ENCODE measurements at places on chromosomes 4 and X.

DNA sequence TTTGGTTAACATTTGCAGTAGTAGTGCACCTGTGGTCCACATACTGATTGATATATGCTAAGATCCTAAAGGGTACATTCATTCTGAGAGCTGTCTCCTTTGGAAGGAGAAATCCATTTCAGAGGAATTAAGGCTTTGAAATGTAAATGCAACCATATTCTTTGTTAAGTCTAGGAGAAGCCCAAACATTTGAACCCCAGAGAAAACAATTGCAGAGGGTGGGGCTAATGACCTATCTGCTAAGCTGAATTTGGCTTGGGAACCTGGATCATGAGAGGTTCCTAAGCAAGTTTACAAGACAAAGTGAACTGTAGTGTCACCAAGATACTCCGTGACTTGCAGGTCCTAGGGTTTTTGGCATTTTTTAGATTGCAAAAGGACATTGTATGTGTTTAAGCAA, 41.2 kb downstream of the LAS1L start:
- no peak for DNase-seq

DNA sequence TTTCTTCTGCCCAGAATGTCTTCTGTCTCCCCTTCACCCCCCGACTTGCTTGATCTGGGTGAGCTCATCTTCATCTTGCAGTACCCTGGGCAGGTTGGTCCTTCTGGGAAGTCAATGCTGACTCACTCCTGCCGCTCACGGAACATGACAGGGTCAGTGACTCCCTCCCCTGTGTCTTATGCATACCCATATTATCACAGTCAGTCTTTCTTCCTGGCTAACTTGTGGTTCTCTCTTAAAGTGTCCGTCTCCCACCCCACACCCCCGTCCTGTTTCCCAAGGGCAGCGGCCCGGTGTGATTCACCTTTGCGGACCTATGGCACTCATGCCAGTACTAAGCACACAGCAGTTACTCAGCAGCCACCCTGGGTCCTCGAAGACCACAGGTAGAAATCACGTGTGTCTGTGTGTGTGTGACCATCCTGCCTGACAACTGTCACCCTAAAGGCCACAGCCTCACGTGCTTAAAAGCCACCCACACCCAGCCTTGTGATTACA, 17.7 kb downstream of the IQSEC2 start:
- DNase-seq = peak; percentile 66

GRCh38 chr4:139715746-139716391, 50.2 kb downstream of the MGST2 start:
- DNase-seq = no peak

- DNase-seq = no peak
Observed at GRCh38 chrX:109839694-109840567, 106.9 kb upstream of the ACSL4 start.

GRCh38 chrX:21837056-21837455, 2.4 kb upstream of the MBTPS2 start:
- no peak for DNase-seq

DNA sequence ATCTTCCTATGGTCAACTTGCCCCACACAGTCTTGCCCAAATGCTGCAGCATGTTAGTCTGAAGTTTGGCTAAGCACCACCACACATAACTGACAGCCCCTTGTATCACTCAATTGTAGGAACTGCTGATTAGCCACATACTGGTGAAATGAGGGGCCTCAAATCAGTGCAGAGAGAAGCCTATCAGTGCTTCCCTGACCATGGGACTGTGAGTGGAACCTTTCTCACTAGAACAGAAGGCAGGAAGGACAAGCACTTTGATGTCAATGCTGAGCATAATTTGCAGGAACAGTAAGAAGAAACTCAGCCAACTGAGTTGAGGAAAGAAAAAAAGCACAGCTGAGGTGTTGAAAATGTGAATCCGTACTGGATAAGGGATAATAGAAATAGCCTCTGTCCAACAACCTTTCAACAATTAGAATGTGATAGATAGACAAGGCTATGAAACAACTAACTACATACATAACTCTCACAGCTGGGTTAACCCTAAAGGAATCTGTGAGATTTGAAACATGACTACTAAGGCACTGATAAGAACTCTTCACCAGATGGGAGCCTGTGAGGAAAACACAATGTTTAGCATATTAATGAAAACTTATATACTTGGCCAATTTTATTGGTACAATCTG, 136.6 kb upstream of the SH3RF1 start:
- DNase-seq = no peak

- DNase-seq = no peak
Observed at GRCh38 chr4:4405358-4405962, 18.6 kb downstream of the NSG1 start.

GRCh38 chr4:174402470-174403176, 118.9 kb downstream of the CEP44 start:
- DNase-seq = no peak

GRCh38 chrX:6325437-6325836, 96.8 kb upstream of the NLGN4X start:
- no peak for DNase-seq

DNA sequence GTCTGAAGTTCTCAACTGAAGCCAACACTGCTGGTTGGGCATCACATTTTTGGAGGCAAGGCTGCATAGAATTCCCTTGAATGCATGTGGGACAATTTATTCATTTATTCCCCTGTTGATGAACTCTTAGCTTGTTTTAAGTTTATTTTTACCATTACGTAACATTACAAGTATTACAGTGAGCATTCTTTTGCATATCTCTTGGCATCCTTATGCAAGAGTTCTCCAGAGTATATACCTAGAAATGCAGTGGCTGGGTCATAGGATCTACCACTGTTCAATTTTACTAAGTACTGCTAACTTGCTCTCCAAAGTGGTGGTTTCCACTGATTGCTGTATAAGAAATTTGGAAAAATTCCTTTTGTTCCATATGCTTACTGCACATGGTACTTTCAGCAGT, 66.5 kb downstream of the UCHL1 start:
- DNase-seq = no peak

- no peak for DNase-seq
Observed at GRCh38 chrX:56817179-56817578, 88.1 kb downstream of the NBDY start.

DNA sequence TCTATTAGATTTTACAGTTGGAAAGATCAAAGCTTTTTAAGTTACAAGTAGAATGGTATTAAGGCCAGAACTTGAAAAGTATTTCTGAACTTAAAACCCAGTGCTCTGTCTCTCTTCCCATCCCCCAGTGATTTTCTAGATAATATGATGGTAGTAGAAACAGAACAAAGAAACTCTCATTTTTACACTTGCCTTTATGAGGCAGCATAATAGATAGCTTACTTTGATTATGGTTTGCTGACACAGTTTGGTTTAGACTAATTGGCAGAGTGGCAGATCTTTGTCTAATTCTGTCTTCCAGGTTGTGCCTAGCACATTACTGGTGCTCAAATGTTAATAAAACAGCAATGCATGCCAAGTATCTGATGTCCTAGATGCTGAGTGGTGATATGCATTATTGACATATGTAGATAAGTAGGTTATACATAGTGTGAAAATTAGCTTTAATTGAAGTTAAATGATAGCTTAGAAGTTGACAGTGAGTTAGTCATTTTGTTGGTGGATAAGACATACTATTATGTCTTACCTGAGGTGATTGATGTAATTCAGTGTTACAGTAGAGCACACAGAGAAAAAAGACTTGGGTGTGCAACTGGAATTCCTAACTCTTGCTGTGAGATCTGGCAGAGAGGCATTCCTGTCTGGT, 4.3 kb upstream of the RAPGEF2 start:
- no peak for DNase-seq

- no peak for DNase-seq
Observed at GRCh38 chrX:30814978-30815377, 74.1 kb downstream of the TAB3 start.

DNA sequence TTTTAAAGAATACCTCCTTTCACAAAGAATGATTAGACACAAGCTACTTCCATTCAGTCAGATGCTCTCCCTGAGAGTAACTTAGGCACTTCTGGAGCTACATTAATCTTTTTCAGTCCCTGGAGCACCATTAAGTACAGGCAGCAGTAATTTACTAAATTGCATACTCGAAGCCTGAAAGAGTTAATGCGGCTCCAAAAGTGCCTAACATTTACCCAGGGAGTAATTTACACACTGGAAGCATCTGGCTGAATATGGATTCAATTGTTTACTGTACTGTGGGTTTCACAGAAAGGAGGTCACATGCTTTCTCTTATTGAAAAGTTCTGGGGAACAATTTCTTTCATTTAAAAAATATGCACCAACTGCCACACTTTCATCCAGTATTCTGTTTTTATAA, 260.8 kb upstream of the TENM3 start:
- no peak for DNase-seq

DNA sequence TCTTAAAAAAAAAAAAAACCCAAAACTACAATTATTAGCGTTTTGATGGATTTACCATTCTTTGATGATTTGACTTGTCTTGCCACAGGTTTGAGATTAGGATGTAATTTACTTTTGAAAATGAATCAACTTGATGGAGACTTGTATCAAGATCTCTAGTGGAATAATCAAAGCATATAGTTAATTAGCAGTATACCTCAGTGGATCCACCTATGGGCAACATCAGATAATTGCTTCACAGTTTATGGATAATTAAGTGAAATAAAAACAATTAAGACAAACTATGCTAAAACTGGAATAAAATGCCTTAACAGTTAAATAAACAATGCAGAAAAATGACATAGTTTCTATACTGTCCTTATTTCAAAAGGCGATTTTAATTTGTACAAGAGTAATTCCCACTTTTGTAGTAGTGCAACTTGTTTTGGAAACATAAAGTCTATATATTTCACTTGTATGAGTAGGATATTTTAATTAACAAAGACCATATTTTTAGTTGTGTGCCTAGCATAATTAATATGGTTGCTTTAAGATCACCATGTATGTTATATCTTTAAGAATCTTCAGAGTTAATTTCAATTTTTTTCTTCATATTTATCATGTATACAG, 4.2 kb downstream of the CPEB2 start:
- no peak for DNase-seq

GRCh38 chr4:20393486-20394100, 141.9 kb downstream of the SLIT2 start:
- no peak for DNase-seq

DNA sequence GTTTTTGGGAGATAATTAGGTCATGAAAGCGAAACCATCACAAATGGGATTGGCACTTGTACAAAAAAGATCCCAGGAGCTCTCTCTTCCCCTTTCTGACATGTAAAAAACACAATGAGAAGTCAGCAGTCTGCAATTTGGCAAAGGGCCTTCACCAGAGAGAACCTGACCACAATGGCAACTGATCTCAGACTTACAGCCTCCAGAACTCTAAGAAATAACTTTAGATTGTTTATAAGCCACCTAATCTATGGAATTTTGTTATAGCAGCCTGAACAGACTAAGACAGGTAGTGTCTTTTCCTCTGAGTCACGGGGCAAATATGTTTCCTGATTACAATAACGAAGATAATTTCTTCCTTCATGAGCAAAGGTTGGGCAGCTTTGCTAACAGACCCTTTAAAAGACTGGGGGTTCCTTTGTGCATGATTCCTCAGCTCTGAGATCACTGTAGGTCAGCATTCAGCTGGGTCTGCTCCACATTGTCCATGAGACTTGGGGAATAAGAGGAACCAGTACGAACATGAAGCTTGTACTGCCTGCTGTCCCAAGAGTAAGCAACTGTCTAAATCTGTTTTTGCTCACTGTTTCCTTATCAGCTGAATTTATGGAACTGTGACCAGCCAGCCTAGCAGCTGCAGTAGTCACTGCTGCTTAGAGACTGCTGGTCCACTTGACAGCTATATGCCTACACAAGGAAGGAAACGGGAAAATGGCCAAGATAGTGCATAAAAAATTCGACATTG, 191.6 kb downstream of the ANAPC10 start:
- no peak for DNase-seq

- no peak for DNase-seq
Observed at GRCh38 chrX:68084765-68085164, 348.5 kb downstream of the OPHN1 start.

DNA sequence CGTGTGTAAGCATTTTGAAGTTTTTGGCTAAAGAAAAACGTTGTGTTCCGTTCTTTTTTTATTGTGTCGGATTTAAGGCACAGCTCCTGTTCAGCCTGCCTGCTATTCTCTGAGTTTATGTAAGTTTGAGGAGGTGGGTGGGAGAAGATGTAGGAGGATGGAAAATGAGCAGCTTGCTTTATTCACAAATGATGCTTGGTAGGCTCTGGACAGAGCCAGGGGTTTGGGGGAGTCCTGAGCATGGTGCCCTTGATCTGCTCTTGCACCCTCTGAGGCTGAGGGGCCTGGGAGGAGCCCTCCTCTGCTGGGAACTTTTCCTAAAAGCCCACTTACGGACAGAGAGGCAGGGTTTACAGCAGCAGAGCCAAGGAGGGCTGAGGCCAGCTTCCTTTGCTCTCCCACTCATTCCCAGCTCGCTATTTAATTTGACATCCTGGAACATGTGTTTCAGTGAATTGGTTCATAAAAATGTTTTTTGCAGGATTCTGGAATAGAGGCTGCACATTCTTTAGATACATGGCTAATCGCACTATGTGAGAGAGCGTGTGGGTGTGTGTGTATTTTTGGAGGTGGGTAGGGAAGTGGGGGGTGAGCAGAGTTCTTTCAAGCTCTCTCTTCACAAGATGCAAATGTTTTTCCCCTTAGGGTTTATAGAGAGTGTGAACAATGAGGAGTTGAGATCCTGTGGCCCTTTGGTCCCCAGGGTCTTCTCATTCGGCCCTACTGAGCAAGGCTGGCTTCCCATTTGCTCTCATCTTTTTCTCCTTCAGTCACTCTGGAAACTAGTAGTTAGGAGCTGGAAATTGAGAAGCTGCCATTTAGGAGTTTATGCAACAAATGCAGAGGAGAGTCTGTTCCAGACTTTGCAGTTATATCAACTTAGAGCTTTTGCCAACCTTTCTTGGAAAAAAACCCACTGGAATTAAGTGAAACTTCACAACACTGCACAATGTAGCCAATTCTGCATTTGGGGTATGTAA, 32.1 kb downstream of the TMEM131L start:
- no peak for DNase-seq

DNA sequence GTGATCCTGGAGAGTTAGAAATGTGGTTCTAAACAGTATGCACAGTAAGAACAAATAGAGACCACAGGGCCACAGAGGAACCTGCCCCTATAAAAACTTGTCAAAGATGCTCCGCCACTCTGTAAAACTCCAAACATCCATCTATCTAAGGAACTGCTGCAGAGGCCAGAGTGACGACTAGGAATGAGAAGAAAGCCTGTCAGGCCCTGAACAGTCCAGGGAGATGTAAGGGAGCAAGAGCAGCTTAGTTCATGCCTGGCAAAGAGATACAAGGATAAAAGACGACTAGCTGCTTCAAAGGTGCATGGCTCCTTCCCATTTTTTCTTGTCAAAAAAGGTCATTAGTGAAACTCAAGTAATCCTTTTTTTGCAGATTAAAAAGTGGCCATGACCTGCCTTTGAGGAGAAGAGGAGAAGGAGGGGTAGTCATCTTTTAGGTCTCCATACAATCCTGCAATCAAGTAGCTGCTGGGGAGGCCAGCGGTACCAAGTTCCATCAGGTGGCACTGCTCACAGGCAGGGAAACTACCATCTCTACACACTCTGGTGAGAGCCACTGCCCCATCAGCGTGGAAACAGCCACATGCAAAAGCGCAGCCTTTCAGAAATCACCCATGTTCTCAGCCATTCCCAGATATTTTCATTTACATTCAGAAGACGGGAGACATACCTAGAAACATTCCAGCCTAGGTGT, 162.1 kb downstream of the TSPAN5 start:
- DNase-seq = no peak
